ENCODE measurements at places on chromosomes 2 and 18.

GRCh38 chr2:56049233-56049845, 125.8 kb upstream of the EFEMP1 start:
- no peak for DNase-seq

DNA sequence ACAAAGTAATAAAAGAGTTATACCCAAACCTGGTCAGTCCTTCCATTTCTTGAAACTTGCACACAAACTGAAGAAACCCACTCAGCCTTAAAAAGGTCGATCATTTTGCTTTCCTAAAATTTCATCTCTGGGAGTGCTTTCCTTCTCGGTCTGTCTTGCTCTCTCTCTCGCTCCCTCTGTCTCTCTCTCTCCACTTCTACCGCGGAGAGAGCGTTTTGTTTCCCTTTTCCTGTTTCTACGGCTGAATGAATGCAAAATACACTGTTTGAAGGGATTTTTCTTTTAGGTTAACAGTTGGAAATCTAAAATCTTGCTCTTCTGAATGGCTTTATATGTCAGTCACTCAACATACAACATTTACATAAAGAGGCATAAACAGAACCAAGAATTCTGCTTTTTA, 424.2 kb downstream of the TGIF1 start:
- DNase-seq, result no peak

GRCh38 chr2:32843699-32844098, 103.1 kb upstream of the LTBP1 start:
- no peak for DNase-seq

DNA sequence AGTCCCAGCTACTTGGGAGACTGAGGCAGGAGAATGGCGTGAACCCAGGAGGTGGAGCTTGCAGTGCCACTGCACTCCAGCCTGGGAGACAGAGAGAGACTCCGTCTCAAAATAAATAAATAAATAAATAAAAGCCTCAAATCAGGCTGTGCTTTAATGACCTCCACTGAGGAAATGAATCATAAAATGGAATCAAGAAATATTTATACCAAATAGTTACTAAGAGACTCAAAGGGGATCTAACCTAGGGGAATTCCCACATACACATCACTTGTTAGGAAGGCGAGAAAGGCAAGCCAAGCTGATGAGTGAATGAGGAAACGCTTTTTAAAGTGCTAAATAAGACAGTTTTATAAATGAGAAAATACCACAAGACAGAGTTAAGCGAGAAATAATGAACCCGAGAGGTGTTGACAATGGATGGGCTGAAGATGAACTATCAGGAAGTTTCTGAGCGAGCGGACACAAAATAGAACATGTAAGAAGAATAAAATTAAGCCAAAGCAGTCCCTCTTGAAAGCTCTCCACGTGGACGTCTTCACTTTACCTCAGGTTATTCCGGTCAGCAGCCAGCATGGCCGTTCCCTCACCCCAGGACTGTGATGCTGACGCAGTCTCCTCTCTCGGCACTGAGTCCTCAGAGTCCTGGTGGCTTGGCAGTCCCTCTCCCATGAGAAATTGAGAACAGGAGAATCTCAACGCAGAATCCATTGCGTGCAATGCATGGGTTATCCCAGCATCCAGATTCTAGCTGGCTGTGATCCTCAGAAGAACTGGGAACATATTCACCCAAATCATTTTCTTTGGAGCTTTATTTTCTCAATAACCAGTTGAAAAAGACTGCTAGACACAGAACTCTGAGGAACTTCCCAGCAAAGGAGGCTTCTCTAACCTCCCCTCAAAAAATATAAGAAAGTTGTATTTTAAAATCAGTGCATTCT, 22.3 kb downstream of the PXDN start:
- no peak for DNase-seq
